ENCODE measurements at places on chromosomes 1 and 21.

GRCh38 chr21:38905752-38906151, 100.0 kb downstream of the ETS2 start:
- DNase-seq: no peak

- DNase-seq: no peak
Measured at GRCh38 chr21:34705011-34705410, 36.2 kb downstream of the CLIC6 start.

DNA sequence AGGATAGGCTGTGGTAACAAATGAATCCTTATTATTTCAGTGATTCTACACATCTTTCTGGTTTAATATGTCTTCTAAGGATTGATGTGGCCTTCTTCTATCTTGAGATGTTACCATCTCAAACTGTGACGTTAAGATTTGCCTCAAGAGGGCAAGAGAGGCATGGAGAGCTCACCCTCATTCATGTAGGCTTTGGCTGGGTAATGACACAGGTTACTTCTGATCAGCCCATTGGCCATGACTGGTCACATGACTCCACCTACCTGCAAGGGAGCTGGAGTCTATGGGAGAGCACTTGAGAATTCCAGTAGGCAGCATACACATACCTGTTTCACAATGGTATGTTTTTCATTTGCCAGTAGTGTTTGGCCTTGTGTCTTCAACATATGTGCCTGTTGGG, 30.0 kb downstream of the CACHD1 start:
- no peak for DNase-seq

DNA sequence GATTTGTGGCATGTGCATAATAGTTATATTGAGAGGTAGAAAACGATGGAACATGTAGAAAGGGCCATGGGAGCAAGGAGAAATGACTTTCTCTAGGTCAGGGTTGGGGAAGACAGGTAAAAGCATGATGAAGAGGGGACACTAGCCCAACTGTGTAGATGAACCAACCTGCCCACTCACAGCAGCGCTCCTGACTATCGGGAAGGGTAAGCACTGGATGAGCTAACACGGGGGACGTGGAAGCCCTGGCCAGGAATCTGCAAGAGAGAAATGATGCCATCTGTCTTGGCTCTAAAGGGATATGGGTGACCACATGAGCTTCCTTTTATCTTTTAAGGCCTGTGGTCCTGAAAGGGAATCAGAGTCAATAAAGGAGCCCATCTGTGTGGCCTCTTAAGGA, 36.2 kb upstream of the TMEM125 start:
- DNase-seq: no peak

- DNase-seq: peak; percentile 19
Measured at GRCh38 chr1:27284425-27285273, 37.3 kb upstream of the TMEM222 start.

DNA sequence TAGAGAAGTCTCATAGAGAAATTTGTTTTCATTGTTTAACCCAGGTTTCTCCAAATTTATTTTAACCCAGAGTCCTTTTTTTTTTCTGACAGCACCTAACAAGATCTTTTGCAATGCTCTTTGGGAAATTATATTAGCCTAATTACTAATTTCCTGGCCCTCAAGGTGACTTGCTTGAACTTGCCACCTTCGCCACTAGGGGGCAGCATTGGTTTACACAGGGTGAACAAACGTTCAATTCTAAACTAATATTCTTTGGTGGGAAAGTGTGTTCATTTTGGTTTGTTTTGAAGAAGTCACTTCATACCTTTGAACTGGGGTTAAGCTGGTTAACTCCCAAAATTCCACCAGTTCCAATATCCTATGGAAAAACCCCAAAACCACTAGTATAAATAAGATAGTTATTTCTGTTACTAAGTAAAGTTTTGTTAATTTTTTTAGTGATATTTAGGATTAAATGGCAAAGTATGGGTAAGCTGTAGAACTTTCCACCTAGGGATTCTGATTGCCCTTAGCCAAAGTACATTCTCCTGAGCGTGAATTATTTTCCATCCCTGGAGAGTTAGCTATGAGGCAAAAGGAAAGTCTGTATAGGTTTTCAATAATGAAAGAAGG, 13.0 kb downstream of the CCDC190 start:
- peak; percentile 46 for DNase-seq

DNA sequence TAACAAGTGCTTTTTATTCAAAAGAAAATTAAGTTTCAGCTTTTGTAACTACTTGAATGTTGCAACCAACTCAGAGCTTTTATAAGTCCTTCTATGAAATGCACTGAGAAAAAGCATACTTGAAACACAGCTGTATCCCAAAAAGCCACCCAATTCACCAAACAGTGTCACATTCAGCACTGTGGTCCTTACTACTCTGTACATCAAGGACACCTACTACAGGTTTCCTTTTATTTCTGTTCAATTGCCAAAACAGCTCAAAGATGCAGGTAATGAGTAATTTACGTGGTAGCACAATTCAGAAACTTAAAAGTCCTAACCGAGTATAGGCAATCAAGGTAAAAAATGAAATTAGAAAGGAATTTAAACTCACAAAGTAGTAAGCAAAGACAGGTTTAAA, 2.5 kb downstream of the EIF4G3 start:
- DNase-seq: no peak

- no peak for DNase-seq
Measured at GRCh38 chr1:155223047-155223446, 14.6 kb downstream of the MTX1 start.

DNA sequence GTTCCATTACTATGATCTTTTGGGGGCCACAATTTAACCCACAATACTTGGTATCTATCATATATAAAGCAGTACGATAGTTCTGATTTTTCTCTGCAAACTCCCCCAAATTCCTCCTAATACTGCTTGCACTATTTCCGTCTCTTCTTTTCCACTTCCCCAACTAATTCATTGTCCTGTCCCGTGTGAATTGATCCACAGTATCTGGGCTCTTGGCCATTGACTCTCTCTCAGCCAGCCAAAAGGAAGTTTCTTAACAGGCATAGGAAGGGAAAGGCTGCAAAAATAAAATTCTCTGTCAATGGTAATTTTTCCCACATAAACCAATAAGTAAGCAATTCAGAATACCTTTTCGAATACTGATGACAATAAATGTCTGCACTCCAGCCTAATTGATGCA, 91.7 kb upstream of the DSCAM start:
- DNase-seq: no peak

DNA sequence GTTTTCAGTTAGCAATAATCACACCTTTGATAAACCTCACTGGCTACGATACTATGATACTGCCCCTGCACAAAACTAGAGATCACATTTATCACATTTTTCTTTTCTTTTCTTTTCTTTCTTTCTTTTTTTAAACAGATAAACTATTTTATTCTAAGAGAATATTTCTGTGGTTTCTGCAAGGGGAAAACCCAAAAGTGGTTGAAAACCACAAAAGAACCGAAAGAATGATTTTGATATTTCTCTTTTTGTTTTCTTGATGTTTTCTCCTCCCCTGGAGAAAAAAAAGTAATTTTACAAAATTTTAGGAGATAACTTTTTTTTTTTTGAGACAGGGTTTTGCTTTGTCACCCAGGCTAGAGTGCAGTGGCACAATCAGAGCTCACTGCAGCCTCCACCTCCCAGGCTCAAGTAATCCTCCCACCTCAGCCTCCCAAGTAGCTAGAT, 18.4 kb upstream of the FRRS1 start:
- DNase-seq: no peak

DNA sequence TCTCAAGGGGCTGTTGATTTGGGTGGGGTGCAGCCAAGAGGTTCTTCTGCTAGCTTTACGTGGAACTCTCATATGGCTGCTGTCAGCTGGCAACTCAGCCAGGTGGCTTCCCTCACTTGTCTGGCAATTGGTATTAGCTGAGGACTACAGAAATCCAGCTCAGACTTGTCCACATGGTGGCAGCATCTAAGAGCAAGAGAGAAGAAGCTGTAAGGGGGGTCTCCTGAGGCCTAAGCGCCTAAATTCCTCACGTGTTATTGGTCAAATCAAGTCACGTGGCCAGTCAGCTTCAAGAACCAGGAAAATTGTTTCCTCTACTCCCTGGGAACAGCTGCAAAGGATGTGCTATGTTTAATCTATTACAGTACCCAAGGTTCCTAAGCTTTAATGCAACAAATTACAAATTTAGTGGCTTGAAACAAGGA, 4.2 kb upstream of the DYRK3 start:
- DNase-seq: no peak

DNA sequence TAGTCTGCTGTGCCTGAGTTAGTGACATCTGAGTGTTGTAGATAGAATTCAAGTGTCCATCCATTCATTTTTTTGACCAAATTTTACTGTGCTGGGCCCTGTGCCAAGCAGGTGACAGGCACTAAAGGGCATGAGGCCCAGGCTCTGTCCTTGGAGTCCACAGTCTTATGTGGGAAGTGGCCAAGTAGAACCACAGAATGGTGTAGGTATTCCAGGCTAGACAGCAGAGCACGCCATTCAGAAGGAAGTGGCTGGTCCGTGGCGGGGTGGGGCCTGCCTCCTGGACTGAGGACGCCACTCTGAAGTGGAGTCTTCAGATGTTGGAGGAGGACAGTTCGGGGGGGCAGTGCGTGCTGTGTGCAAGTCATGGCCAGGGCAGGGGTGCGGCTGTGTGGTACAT, 68.9 kb upstream of the ACTL8 start:
- DNase-seq: no peak

- no peak for DNase-seq
Measured at GRCh38 chr1:68047659-68048026, 2.8 kb downstream of the DIRAS3 start.

DNA sequence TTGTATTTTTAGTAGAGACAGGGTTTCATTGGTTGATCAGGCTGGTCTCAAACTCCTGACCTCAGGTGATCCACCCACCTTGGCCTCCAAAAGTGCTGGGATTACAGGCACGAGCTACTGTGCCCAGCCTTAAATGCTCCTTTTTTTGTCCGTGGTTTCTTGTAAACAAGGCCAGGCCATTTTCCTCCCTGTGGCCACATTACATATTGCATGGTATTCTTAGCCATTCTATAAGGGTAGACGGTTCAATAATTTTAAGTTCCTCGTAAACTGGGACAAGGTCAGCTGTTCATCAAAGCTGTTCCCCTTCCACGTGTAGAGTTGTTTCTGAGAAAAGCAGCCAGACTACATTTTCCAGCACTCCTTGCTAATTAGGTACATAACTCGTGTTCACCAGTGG, 10.3 kb upstream of the LUZP1 start:
- DNase-seq: no peak

- DNase-seq: no peak
Measured at GRCh38 chr1:89310505-89310904, 37.8 kb upstream of the GBP5 start.

DNA sequence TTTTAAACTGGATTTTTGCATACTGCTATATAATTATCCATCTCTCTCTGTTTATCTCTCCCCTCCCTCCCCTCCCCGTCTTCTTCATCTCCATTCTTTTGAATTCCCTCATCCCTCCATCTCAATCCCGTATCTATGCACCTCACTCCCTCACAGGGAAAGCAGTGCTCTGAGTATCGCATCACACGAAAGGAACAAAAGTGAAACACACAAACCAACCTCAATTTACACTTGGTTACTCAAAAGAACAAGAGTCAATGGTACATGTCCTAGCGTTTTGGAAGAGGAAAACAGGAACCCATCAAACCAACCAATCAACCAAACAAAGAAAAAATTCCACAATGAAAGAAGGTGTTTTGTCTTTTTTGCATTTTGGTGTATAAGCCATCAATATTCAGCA, 115.1 kb downstream of the NBPF12 start:
- no peak for DNase-seq

DNA sequence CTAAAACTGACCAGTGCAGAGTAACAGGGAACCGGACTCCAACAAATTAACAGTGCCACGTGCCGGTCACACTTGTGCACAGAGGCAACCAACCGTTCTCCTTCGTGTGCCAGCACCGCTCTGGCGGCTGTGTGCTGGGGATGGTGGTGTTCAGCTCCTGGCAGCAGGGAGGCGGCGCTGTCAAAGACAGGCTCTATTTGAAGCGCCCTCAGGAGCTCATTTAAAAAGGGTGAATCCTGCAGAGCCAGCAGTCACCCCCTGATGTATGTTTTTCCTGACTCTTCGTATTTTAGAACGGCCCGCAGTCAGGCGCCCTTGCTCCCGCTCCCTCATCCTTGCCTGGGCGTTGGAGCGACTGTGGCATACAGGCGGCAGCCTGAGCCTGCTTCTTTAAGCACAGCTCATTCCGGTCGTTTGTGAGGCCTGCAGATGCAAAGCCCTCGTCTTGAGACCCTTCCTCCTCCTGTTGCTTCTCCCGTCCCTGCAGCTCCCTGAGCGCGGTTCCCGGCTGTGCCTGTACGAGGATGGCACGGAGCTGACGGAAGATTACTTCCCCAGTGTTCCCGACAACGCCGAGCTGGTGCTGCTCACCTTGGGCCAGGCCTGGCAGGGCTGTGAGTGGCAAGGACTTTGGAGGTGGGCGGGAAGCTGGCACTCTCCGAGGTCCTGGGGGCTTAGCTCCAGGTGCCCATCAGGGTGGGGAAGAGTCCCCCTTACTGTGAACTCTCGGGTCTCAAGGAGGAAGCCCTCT, 1.1 kb downstream of the DFFB start:
- DNase-seq: peak; percentile 46

DNA sequence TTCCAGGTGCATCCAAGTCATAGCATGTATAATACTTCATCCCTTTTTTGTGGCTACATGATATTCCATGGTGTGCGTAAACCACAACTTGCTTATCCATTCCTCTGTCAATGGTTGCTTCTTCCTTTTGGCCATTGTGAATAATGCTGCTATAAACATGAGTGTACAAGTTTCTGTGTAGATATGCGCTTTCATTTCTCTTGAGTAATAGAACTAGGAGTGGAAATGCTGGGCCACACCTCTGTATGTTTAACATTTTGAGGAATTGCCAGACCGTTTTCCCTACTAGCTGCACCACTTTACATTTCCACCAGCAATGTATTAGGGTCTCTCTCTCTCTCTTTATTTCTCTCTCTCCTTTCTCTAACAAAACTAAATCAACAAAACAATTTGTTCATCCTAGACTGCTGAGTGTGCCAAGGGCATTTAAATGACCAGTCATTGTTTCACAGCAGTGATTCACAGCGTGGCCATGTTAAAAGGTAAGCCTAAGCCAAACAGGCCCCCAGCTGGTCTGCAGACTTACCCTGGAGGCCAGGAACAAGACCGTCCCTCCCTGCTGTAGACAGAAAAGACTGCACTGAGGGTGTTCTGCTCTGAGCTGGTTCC, 53.2 kb upstream of the LYST start:
- no peak for DNase-seq

DNA sequence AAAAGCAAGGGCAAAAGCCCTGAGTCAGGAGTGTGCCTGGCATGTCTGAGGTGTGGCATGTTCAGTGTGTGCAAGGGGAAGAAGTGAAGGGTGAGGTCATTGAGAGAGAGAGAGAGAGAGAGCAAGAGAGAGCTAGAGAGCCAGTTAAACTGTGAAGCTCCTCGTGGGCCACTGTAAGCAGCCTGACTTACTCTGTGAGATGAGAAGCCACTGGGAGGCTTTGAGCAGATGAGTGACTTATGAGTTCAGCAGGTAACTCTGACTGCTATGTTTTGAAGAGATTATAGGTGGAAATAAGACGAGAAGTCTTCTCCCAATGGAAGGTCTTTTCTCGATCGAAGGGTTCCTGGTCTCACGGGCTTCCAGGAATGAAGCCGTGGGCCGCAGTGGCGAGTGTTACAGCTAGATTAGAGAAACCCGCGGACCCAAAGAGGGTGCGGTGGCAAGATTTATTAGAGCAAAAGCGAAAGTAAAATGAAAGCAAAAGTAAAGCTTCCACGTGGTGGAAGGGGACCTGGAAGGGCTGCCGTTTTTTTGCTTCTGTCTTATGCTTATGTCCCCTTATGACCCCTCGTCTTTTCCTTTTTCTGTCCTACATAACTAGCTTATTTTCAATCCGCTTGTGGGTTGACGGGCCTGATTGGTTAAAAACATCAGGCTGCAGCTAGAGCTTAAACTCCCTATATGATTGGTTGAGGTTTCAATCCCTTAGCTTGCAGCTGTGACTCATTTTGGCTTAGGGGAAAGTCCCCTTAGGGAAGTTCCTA, 323.1 kb upstream of the FAM78B start:
- no peak for DNase-seq

GRCh38 chr1:156705321-156705917, at the start of gene CRABP2:
TSS of gene CRABP2 (minus strand) at chr1:156705583. CDS start at chr1:156705446, 137 bp downstream.
- DNase-seq: no peak

All from hypothalamus (tissue), 51 donors.